Psoas muscle (tissue), 8 donors: ENCODE measurements at places on chromosomes 11 and 22. TPM values are rescaled to one million over a fixed set of nuclear protein-coding genes. Genes with fewer than 3 reads are reported as not detected.
A peak's percentile ranks its signal among the peaks of the same experiment; 100 is the strongest.

GRCh38 chr11:36427079-36427478 is 83.0 kb downstream of the TRAF6 start:
- DNase-seq, result no peak

DNA sequence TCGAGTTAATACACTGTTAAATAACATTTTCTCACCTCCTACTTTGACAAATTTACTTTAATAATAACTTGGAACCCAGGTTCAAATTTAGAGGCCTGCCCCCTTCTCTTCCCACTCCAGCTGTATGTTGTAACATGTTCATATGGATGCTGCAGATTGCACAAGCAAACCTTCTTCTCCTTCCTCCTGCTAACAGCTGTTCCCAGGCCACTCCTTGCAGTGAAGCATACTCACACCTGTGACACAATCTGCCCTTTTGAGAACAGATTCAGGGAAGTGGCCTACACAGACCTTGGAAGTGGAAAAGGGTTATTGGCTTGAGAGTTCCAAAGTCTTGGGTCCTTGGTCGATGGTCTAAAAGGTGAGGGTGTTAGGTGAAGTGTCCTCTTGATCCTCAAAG is 131.9 kb downstream of the TEAD1 start:
- DNase-seq, result no peak

- no peak for DNase-seq
Measured at GRCh38 chr11:2192435-2192834, 20.8 kb upstream of the TH start.

DNA sequence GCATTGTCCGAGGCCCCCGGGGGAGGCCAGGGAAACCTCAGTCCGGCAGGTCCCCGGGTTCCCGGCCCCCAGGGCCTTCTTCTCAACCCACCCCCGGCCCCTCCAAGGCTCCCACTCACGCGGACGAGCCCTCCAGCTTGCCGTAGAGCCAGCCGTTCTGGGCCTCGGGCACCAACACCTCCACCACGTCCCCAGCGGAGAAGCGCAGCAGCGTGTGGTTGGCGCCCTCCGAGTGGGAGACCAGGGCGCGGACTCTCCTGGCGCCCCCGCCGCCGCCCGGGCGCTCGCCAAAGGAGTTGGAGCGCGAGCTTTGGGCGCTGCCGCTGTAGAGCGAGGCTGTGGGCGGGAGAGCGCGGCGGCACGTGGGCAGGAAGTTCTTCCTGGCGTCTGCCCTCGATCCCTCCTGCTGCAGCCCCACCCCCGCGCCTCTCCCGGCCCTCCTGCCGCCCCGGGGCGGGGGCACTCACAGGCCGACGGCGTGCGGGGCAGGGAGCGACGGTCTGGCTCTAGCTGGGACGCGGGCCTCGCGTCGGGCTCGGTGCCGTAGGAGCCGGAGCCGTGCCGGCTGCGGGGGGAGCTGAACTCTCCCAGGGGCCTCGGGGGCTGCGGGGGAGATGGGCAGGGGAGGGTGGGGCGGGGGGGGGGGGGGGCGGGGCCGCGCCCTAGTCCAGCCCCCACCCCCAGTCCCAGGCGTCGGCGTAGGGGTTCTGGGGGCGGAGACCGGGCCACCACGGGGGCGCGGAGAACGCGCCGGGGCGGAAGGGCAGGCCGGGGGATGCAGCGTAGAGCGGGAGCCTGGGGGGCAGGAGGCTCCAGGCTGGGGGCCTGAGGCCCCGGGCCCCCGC is 4.9 kb upstream of the SLC16A8 start:
- DNase-seq, result peak; percentile 32

DNA sequence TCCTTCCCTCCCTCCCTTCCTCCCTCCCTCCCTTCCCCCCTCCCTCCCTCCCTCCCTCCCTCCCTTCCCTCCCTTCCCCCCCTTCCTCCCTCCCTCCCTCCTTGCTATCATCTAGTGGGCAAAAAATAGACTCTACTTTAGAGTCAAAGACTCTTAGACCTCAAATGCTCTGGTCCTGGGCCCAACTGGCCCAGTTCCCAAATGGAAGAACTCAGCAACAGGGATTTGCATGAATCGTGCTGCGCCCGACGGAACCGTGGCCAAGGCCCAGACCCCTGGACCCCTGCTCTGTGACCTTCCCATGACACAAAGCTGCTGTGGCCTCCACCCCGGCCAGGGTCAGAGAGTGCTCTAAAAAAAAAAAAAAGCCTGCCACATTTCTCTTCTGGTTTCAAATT is 97.4 kb downstream of the WNT7B start:
- no peak for DNase-seq

GRCh38 chr11:17351172-17351509 is 459 bp upstream of the NCR3LG1 start:
- no peak for DNase-seq

DNA sequence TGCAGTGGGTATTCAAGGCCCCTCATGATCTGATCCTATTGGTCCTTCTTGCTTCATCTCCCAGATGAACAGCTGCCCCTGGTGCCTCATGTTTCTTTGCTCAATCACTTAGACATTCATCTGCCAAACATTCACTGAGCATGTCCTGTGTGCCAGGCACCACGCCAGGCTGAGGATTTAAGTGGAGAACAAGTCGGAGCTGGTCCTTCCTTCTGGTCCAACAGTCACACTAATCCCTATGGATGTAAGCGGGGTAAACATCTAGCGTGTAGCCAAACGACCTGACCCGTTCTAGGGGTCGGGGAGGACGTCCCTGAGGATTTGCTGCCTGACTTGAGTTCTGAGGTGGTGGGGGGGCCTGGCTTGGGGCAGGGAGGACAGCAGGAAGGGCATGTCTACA is 21.9 kb downstream of the ZMAT5 start:
- peak; percentile 94 for DNase-seq

DNA sequence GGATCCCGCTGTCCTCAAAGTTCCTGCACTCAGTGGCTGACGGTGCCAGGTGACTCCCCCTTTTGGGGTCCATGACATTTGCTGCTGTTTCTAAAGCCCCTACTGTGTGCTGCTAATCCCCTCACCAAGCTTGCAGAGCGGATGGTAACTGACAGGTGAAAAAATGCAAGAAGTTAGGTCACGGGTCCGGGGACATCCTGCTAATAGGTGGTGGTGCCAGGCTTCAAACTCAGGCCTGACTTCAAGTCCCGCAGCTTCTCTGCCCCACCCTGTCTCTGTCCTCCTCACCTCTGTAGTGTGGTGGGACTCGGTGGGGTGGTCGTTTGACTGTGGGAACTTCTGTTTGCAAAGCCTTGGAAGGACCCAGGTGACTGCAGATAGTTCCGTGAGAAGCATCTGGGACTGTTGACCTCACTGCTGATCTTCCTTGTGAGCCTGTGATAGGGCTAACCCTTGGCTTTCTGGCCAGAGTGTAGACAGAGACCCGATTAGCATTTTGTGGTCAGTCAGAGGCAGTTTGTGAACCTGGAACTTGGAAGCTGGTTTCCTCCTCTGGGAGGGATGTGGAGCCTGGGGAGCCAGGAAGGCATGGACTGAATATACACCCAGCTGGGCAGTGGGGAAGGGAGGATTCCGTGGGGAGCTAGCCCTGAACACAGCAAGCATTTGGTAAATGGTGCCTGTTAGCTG is 115.4 kb upstream of the OR4B1 start:
- DNase-seq, result no peak

DNA sequence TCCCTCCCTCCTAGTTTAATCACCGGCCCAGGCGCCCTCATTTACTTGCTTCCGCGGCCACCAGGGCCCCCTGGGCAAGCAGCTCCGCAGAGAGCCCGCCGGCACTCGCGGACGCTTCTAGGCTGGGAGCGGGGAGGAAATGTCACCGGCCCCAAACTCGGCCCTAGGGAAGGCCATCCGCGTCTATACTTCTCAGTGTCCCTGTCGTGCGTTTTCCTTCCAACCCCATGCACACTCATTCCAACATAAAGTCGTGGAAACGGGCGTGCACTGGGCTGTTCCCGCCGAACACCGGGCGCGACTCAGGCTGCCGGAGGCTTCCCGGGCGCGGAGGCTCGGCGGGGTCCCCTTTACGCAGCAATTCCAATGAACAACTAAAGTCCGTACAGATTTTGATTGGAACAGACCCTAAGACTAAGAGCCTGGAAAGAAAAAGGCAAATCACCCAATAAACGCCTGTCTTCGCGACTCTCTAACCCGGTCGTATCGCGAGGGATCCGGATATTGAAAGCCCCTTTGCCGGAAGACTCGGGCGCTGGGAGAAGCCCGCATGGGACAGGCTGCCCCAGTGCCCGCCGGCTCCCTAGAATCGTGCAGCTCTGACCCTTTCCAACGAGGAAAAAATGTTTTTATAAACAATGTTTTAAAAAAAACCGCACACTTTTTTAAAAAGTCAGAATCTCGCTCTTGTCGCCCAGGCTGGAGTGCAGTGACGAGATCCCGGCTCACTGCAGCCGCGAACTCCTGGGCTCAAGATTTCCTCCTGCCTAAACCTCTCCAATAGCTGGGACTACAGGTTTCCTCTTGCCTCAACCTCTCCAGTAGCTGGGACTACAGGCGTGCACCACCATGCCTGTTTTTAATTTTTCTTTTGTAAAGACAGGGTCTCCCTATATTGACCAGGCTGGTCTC is 1.3 kb upstream of the BARX2 start:
- no peak for DNase-seq

DNA sequence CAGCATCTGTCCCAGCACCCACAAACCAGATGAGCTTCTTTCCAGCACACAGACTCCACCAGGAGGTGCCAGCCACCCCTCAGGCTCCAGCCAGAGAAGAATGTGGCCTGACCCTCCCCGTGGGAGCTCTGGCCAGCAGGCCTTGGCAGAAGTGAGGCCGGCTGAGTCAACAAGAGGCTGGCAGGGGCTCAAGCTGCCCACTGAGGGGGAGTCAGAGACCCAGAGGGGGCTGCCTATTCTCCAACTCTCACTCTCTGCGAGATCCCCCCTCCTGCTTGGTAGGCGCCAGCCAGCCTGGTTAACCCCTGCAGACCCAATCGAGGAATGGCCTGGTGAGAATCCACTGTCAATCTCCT is 10.6 kb upstream of the CDC42EP1 start:
- DNase-seq, result no peak

DNA sequence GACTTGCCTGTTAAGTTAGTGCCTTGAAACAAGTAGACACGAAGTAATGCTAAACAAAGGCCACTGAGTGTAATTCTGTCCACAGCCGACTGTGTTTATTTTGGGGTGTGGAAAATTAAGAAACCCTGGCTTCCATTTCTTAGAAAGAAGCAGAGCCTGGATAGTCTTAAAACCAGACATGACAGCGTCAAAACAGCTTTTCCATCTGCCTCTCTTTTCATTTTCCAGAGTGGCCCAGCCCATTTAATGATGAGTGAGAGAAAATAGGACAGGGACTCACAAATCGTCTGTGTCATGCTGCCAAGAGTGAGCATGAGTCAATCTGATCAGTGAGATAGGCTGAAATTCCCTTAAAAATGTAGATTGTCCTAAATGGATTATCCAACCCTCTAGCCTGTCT is 485.9 kb downstream of the JRKL start:
- no peak for DNase-seq

- DNase-seq, result no peak
Measured at GRCh38 chr22:36922711-36923110, 9.3 kb downstream of the CSF2RB start.

GRCh38 chr11:101620026-101620425 is 36.2 kb upstream of the TRPC6 start:
- DNase-seq, result no peak

DNA sequence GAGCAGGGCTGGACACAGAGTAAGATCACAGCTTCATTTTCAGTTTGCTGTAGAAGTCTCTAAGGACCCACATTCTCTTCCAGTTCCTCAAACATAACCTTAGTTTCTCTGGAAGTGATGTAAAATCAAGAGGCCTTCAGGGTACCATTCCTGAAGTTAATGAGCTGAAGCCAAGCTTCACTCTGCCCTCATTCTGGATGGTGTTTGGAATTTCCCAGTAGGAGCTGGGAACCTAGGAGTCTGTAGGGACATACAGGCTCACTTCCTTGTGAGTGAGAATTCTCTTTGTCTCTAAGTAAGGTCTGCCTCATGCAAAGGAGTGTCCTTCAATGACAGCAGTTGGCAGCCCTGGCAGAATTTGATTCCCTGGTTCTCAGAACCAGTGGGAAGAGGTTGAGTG is 142.4 kb upstream of the NARS2 start:
- DNase-seq, result no peak

- DNase-seq, result no peak
Measured at GRCh38 chr22:39486951-39487825, 14.9 kb upstream of the MIEF1 start.

GRCh38 chr11:17580271-17580670 is 33.2 kb downstream of the OTOG start:
- DNase-seq, result no peak

DNA sequence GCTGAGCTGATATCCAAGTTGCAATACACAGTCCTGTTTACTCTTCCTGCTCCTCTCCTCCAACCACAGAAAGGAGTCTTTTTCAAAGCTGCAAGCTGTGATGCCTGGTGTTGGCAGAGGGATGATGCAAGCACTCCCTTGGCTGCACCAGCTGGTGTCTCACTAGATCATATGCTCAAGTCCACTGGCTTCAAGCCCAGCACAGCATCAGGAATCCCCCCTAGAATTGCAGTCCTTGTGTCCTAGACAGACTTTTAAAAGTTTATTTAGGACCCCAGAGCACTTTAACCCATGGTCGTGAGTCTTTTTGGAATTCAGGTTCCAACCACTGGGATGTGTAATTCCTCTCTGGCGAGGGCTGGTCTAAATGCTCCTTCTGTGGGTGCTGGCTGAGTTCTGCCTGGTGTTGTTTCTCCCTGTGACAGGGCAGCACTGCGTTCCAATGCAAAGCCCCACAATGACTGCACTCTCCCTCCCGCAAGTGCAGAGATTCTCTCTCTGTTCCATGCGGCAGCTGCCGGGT is 1.9 kb upstream of the HEPN1 start:
- no peak for DNase-seq

- no peak for DNase-seq
Measured at GRCh38 chr11:10645212-10645795, 48.3 kb downstream of the IRAG1 start.

DNA sequence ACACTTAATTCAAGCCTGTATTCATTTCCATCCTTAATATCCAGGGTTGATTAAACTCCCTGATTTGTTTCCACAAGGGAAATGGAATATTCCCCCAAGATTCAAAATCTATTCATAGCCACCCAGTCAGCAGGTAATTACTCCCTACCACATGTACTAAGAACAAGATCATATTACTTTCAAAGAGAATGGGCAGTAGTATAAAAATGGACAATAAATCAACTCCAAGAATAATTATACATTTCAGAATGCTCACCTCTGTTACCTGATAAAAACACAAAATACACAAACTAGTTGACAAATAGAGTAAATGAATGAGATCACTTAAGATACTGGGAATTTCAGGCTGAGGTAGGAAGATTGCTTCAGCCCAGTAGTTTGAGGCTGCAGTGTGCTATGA is 8.5 kb upstream of the FEZ1 start:
- DNase-seq, result no peak

NRGN gene
- polyA plus RNA-seq, result 0.69 TPM

C2CD2L gene
- 14.5 TPM for polyA plus RNA-seq

SIK2 gene
- polyA plus RNA-seq, result 9.0 TPM

APOL1 gene
- 5.3 TPM for polyA plus RNA-seq

MRGPRX3 gene
- not detected for polyA plus RNA-seq

SAAL1 gene
- 5.5 TPM for polyA plus RNA-seq

SEC14L6 gene
- polyA plus RNA-seq, result not detected

GAL3ST1 gene
- polyA plus RNA-seq, result 0.21 TPM

MADD gene
- 32.0 TPM for polyA plus RNA-seq

PKDREJ gene
- not detected for polyA plus RNA-seq

E2F8 gene
- polyA plus RNA-seq, result 1.5 TPM

SLC15A3 gene
- 7.8 TPM for polyA plus RNA-seq

SH3BP1 gene
- 0.64 TPM for polyA plus RNA-seq

OR52A1 gene
- not detected for polyA plus RNA-seq

BSCL2 gene
- polyA plus RNA-seq, result 61.5 TPM
